ENCODE measurements at places on chromosomes 4 and X.

DNA sequence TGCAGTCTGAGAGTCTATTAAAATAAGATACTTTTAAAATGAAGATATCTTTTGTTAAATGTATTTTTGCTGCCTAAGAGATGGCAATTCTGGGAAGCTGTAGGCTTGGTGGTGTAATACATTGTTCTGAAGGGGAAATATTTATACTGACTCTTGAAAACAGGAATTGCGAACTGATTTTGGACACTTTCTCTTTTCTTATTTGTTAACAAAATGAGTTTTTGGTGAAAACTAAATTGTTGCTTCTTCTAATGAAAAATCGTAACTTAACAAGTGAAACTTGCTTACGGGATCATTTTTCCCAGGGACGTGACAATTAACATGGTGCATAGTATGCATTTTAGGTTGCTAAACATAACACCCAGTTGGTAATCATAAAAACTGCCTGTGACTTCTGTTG lies 71.0 kb downstream of the RAPGEF2 start:
- DNase-seq = no peak

DNA sequence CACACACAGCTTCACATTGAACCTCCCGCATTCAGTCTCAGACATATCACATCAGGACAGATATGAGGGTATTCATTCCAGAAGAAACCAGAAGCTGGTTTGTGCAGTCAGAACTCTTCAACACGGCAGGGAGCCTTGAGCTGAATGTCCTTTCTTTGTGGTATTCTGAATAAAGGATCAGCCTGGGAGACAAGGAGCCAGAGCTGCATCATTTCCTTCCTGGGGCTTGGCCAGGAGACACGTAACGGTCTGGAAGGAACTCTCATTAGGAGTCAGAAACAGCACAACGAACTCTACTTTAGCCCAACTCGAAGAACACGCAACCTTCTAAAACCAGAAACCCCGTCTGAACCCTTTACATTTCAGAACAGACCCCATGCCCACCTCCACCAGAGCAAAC lies 46.4 kb downstream of the KDR start:
- DNase-seq = no peak

DNA sequence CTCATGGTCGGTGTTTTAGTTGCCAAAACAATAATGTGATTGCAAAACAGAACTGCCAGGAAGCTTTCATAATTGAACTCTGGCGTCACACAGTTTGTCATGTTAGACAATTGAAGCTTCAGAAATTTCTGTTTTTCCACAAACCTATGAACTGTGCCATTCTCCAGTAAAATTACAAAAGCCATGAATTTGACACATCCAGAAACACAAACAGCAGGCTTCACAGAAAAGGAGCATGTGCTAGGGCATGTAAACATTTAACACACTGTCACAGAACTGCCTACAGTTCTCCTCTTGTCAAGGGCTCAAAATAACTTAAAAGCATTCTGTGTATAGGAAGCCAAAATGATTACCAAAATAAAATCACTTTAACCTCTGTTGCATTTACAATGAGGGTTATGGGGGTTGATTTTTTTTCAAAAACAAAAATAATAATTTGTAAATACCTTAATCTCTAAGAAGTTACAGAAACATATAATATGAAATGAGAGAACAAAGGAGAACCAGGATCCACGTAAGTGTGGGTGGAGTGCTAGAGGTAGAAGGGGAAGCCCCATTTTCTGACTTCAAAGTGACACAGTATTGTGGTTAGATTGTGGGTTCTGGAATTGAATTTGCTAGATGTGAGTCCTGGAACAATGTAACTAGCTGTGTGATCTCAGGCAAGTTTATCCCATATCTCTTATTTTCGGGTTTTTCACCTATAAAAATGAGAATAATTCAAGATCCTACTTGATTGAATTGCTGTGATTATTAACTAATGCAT lies 295.0 kb downstream of the CENPC start:
- DNase-seq = no peak

DNA sequence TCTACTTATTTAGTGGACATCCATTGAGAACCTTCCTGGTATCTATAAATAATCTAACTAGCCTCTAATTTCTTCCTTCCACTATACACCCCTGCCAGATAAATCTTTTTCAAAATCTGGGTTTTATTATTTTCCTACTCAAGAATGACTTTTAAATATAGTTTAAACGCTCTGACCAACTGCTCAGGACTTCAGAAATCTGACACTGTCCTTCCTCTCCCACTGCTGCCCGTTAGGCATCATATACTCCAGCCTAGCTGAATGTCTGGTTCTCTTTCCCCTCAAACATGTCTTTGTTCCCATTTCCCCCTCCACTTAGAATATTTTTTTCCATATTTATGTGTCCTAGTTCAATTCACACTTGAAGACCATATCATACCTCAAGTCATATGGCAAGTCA lies 35.2 kb upstream of the CBLL2 start:
- DNase-seq = no peak

GRCh38 chr4:26360273-26360672 lies 39.5 kb downstream of the RBPJ start:
- DNase-seq = no peak

DNA sequence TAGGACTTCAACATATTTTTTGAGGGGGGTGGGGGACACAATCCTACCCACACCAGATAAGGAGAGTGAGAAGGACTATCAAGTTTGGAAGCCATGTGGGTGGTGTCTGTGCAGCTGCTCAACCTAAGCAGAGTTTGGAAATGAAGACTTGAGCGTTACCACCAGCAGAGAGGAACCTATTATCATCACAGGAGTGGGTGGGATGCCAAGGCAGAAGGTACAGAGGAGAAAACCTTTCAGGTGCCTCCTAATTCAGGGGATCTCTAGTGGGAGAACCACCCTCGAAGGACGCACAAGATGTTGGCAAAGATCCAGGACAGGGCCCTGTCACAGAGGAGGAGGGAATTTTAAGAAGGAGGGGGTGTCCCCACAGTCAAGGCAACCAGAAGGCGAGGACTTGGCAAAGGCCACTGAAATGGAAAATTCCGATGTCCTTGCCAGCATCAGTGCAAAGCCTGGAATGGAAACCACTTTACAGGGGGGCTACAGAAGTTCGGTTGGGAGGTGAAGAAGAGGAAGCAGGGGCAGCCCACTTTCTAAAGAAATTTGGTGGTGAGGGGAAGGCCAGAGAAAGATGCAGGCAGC lies 8.4 kb upstream of the GPM6B start:
- no peak for DNase-seq

- DNase-seq = no peak
Measured at GRCh38 chr4:17562157-17562556, 14.8 kb upstream of the LAP3 start.

DNA sequence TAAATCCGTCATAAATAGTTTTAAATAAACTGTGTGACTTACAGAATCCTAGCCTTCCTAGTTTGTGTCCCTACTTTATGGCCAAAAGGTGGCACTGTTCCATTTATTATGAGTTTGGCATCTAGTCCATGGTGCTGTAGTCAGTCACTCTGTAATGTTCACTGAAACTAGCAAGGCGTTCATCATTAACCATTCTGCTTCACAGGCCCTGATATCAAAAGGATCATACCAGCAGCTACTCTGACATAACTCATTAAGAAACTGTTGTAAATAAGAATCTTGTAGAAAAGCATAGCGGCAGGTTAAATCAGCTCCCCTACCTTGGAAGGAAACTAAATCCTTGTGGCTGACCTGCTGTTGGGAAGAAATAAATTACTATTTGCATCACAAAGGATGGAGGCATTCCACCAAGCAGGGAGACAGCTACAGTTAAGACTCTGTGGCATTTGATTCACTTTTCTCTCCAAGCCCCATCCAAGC lies 919.6 kb upstream of the DIAPH2 start:
- DNase-seq = peak; percentile 17

GRCh38 chr4:40238700-40239548 lies 42.1 kb downstream of the RHOH start:
- DNase-seq = no peak

DNA sequence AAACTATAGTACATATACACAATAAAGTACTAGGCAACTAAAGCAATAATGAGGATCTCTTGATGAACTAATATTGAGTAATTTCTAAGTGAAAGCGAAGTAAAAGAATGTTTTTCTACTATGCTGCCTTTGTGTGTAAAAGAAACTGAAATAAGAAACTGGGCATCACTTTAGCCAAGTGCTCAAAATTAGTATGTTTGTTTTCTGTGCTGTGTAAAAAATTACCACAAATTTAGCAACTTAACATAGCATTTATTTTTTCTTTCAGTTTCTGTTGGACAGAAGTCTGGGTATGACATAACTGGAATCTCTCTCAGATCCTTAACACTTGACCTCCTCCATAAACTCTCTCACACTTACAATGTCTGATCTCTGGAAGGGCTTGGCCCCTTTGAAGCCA lies 687.1 kb upstream of the MAGEB2 start:
- no peak for DNase-seq

- DNase-seq = no peak
Measured at GRCh38 chr4:82123934-82124333, 249.9 kb downstream of the HNRNPD start.

DNA sequence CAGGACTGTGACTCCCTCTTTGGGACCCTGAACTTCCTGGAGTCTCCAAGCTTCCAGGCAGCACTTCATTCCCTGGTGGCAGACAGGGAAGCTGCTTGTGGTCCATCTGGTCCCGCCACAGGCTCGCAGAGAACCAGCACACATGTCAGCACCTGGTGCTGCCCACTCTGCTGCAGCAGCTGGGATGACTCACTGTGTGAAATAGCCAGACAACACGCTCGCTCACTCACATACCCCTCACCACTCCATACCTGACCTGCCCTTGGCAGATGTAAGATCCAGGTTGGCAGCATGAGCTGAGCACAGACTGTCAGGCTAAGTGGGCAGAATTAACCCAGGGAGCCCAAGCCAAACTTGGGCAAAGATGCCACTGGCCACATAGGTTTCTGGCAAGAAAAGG lies 613.5 kb downstream of the PCDH18 start:
- no peak for DNase-seq

DNA sequence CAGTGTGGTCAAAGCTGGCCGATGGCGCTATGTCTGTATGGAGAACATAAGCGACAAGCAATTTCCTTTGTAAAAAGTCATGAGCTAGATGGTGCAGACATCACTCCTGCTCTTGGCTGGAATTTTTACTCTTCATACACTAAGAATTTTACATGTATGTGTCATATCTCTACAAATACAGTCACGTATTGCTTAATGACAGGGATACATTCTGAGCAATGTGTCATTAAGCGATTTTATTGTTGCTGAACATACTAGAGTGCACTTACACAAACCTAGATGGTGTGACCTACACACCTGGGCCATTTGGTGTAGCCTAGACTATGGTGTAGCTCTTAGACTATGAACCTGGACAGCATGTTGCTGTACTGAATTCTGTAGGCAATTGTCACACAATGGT lies 185.4 kb downstream of the SOWAHB start:
- no peak for DNase-seq

DNA sequence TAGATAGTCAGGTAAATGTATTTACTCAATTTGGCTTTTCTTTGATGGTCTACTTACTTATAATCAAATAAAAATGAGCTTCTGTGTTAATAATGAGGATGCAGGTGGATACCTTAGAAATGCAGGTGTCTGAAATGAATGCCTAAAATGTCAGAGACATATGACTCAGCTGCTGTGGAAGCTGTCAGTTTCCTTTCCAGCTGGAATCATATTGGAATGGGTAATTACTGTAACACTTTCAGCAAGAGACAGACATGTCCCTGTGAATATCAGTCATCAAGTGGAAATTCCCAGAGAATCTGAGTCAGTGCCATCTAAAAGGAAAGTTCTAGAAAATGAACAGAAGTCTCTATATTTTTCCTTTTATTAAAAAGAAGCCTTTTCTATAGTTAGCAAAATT lies 783.0 kb upstream of the AADAT start:
- peak; percentile 31 for DNase-seq

GRCh38 chr4:85094735-85095134 lies 128.2 kb upstream of the WDFY3 start:
- no peak for DNase-seq
